Urothelium cell line (cell line): ENCODE measurements at places on chromosomes 6 and 20.

GRCh38 chr6:106519460-106520394, 109.6 kb downstream of the RTN4IP1 start:
- peak; percentile 72 for DNase-seq

DNA sequence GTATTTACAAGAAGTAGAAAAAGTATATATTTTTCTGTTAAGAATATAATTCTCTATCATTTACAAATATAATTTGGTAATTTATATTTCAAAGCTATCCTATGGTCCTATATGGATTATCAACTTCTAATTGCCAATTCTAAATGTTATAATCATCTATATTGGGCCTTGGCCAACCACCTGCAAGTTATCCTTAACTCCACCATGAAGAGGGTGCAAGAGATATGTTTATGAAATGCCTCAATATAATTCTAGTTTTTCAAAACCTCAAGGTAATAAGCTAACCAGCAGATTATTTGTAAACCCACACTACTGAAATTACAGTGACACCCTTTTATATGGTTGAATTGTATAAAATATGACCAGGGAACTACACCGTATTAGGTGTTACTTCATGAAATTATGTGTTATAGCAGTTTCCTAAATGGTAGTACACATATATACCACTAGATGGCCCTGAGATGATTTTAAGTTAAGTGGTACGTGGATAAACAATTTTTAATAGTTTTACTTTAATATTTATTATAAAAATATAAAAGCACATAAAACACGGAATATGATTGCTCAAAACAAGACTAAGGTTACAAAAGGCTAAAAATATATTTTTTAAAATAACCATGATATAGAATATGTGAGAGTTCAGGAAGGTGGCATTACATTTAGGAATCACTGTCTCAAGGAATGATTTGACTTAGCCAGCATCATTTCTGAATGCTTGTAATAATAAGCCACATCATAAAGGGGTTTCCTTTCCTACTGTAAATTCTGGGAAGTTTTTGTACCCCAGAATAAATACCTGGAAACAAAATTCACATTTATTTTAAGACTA, 9.8 kb upstream of the PNISR start:
- peak; percentile 7 for DNase-seq

DNA sequence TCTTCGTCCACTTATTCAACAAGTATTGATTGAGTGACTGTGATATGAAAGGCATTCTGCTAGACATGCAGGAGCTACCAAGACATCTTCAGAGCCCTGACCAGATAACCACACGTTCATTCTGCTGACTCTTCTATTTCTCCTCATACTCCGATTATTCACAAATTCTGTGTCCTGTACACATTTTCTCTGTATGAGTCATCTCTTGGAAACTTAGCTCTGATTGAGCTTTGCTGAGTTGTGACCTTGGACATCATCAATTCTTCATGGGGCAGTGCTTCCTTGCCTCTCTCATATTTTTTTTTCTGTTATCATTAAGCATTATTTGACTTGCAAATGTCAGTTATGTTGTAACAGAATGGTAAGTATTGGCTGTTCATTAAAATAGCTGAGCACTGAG, 351.6 kb upstream of the CNR1 start:
- no peak for DNase-seq

DNA sequence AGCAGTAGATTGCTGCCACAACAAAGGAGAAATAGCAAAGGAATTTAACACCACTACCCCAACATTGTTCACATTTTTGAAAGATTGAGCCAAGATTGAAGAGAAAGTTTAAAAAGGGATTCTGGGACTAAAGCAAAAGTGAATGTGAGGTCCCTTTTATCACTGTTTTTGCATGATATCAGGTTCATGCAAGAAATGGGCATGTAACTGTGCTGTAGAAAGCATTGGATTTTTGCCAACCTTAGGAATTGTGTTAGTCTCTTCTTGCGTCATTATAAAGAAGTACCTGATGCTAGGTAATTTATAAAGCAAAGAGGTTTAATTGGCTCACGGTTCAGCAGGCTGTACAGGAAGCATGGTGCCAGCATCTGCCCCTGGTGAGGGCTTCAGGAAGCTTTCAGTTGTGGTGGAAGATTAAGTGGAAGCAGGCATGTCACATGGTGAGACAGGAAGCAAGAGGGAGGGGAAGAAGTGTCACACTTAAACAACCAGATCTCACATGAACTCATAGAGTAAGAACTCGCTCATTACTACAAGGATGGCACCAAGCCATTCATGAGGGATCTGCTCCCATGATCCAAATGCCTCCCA, 4.6 kb upstream of the GJB7 start:
- no peak for DNase-seq

DNA sequence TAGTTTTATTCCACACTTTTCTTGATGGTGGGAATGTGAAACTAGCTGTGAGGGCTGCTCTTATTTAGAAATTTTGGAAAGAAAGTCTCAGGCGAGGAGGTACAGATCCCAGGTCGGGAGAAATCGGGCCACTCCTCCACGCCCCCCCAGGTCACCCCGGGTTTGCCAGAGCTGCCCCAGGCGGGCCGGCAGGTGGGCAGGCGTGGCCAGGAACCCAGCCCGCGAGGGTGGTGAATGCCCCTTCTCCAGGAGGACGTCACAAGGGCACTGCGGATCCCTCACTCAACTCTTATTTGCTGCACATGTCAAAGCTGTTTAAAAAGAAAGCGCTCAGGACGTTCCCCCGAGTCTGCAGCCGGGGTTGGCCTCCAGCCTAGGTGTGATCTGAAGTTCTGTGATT, 60.5 kb upstream of the SLCO4A1 start:
- no peak for DNase-seq
